ENCODE measurements at places on chromosomes 5 and 9.

- no peak for DNase-seq
These were observed 95.9 kb downstream of the UGCG start for GRCh38 chr9:111992523-111992922.

- DNase-seq = peak; percentile 16
These were observed 124.1 kb downstream of the SYK start for GRCh38 chr9:90925581-90926257.

GRCh38 chr5:52134013-52134650 is 653.6 kb upstream of the ITGA1 start:
- no peak for DNase-seq

DNA sequence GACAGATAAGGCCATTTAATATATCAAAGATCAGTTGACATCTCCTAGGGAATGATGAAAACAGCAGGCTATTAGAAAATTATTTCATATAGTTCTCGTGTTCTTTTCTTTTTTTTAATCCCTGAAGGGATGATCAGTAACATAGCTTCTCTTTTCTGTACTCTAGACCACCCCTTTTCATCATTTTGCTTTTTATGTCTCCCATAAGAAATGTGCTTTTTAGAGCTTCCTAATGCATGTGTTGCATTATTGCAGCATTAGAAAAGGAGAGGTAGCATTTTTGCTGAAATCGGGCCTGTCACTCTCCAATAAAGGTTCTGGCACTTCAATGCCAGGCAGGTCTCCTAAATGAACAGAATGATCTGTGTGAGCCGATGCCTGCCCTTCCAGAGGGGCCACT is 143.3 kb downstream of the NTRK2 start:
- no peak for DNase-seq

DNA sequence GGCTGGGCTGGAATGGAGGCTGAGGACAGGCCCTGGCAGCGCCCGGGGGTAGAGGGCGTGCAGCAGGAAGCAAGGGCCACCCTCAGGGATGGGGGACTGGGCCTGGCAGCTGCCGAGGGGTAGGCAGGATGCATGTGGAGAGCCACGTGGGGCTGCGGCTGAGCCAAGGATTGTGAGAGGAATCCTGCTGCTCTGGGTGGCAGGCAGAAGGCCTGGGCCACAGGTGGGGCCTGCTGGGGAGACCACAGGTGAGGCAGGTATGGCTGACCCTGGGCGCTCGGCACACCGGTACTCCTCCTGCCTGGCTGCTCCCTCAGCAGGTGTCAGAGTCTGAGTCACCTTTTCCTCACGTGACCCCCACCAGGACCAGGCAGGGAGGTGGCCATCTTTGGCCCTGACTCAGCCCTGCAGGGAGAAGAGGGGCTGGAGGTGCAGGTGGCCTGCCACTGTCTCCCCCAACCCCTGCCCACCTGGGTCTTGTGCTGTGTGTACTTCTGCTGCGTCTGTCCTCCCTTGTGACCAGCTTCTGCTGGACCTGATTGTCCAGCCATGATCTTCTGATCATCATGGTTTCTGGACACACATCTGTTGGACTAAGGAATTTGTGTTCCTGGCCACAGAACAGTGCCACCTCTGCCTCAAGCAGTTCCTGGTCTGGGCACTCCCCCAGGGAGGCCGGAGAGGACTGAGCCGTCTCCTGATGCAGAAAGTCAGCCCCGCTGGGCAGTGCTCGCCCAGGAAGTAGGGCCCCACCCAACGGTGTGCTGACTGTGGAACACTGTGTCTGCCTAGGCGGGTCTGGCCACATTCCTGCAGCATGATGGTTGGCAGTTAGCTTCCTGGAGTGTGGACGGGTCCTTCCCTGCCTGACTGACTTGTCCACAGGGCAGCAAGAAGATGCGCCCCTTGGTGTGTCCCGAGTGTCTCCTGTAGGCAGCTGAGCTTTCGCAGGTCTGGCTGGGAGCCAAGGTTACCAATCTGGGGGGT is 6.4 kb downstream of the ARRDC1 start:
- peak; percentile 91 for DNase-seq

GRCh38 chr9:95780751-95781150 is 94.7 kb upstream of the ERCC6L2 start:
- DNase-seq = no peak

DNA sequence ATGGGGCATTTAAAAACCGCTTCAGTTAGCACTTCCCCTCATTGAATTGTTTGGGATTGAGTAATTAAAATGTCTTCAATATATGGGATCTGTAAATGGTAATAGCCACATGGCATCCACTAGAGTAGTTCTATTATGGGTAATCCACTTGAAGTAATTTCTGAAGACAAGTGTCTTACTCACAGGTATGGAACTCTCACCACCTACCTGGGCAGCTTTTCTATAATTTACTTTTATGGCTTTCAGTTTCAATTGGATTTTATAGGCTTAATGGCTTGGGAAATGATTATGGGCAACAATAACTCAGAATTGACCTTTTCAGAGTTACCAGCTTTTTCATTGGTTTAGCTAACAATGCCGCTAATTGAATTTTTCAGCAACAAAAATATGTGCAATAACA is 597.9 kb downstream of the PTPRD start:
- no peak for DNase-seq
